ENCODE measurements at places on chromosomes 5 and 9.

GRCh38 chr5:5638211-5638610 is 215.7 kb downstream of the ICE1 start:
- no peak for DNase-seq

- no peak for DNase-seq
These were observed 28.9 kb downstream of the TAF11L14 start for GRCh38 chr5:17663182-17663581.

DNA sequence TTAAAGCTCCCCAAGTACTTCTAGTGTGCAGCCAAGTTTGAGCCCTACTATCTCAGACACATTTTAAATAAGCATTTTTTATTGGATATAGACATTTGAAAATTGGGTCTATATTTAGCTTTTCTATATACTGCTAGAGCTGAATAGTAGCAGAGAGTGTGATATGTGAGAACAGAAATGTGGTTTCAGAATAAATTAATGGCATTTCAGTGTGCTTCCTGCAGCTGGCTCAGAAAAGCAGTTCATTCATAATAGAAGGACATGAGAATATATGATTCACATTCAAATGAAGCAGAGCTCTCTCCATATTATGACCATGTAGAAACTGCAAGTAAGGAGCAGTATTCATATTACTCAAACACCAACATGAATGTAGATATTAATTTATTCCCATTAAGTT is 464.0 kb downstream of the PTPRD start:
- DNase-seq: no peak

- DNase-seq: no peak
These were observed 3.3 kb upstream of the MSMP start for GRCh38 chr9:35757226-35757891.

- no peak for DNase-seq
These were observed 101.1 kb downstream of the MUSK start for GRCh38 chr9:110769667-110770066.

DNA sequence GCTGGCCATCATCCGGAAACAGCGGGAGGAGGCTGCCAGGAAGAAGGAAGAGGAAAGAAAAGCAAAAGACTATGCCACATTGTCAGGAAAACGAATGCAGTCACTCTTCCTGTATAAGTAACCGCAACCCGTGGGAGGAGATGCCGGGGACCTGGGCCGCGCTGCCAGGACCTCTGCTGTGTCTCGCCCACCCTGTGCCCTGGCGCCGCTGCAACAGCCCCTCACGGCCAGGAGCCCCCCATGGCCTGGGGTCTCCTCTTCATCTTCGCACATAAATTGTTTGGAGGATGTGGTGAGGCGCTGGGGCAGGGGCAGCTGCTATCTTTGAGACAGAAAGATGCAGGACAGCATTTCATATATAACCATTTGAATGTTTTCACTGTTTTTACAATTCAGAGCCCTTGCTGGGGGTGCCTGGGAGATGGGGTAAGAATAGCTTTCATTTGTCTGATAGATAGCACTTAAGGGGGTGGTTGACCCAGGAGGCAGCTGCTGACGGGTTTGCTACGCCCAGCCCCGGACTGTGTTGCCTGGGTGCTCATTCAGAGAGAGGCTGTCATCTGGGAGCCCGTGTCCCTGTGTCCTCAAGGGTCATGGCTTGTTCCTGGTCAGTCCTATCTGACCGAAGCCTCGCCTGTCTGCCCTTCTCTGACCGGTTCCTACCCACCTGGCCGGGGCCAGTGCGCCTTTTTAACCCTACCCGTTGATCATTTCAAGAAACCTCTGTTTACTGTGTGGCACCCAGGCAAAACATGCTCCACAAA is 1067.7 kb upstream of the COX7C start:
- DNase-seq: no peak

All from activated T-helper 1 cell treated with anti-CD3 and anti-CD28 coated beads, Interleukin-2, amount 50 U/mL, for 16 hours (primary cell).